ENCODE measurements at places on chromosomes 4 and X.

DNA sequence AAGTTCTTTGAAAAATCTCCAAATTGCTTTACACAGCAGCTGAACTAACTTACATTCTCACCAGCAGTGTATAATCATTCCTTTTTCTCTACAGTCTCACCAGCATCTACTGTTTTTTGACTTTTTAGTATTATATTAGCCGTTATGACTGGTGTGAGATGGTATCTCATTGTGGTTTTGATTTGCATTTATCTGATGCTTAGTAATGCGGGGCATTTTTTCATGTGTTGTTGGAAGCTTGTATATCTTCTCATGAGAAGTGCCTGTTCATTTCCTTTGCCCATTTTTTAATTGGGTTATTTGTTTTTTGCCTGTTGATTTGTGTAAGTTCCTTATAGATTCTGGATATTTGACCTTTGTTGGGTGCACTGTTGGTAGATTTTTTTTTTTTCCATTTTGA, 931.7 kb downstream of the CENPC start:
- DNase-seq, result no peak

DNA sequence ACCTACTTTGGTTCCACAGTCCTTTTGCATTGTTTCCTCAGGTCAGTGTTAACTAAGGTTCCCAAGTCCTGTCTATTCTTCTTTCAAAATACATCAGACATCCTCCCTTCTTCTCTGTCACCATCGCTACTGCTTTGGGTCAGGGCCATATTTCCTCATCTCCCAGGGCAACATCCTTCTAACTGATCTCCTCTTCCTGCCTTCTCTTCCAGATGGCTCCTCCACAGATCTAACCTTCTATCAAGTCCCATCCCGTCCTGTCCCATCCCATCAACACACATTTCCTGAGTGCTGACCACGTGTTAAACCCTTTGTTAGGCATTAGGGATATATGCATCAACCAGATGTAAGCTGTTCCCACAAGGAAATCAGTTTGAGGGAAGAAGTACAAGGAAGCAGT, 25.9 kb downstream of the PLAC1 start:
- DNase-seq, result no peak

DNA sequence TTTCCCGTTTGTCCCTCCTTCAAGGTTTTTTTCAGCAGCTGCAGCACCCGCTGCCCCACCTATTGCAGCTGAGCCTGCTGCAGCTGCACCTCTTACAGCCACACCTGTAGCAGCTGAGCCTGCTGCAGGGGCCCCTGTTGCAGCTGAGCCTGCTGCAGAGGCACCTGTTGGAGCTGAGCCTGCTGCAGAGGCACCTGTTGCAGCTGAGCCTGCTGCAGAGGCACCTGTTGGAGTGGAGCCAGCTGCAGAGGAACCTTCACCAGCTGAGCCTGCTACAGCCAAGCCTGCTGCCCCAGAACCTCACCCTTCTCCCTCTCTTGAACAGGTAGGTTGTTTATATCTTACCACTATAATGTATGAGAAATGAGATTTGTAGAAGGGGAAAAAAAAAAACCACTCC, 4.5 kb downstream of the PRR27 start:
- no peak for DNase-seq

DNA sequence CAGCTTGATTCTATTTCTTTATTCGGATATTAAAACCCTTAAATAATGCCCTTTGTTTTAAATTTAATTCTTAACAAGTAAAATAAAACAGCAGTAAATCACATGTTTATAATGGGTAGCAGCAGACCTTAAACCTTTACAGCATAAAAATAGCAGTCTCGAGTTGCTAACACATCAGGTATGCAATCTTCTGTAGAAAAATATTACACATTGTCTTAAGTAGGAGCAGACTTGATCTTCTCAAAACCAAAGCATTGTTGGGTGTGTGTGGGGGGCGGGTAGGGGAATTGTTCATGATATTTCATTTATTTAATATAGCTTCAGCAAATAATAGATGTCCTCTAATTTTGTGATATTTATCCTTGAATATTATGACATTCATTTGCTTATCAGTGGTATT, 331.4 kb downstream of the PCDH7 start:
- no peak for DNase-seq

DNA sequence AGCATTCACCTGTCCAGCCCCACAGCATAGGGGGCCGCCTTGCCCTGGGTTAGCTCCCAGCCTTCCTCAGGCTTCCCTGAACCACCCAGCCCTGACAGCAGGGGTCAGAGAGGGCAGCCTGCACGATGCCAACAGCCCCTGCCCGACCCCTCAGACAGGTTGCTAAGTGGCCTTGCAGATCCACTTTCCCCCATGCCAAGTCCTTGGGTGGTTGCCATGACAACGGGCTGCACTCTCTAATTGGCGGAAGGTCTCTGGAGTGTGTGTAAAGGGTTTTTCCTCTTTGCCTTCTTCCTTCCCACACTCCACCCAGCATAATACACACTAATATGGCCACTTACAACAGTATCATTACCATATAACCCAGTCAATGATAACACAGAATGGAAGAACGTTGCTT, 99.6 kb upstream of the AFAP1 start:
- no peak for DNase-seq

- no peak for DNase-seq
These were observed 231.7 kb upstream of the PGRMC2 start for GRCh38 chr4:128519163-128519830.

GRCh38 chrX:47143894-47144625, 442 bp downstream of the NDUFB11 start:
- peak; percentile 6 for DNase-seq

DNA sequence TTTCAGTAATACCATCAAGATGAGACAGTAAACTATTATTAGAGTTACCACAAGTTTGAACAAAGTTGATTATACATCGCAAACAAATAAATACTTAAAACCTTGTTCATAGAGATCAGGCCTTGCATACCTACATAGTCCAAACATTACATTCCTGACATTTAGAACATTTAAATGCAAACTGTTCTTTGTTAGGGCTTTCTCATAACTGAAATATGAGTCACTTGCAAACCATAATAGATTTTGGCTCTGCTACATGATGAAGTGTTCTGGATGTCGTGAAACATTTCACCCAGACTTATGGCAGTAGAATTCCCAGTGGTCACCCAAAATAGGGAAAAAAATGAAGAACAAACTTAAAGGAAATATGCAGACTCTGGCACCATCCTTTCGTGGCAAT, 75.0 kb downstream of the FAT4 start:
- no peak for DNase-seq

DNA sequence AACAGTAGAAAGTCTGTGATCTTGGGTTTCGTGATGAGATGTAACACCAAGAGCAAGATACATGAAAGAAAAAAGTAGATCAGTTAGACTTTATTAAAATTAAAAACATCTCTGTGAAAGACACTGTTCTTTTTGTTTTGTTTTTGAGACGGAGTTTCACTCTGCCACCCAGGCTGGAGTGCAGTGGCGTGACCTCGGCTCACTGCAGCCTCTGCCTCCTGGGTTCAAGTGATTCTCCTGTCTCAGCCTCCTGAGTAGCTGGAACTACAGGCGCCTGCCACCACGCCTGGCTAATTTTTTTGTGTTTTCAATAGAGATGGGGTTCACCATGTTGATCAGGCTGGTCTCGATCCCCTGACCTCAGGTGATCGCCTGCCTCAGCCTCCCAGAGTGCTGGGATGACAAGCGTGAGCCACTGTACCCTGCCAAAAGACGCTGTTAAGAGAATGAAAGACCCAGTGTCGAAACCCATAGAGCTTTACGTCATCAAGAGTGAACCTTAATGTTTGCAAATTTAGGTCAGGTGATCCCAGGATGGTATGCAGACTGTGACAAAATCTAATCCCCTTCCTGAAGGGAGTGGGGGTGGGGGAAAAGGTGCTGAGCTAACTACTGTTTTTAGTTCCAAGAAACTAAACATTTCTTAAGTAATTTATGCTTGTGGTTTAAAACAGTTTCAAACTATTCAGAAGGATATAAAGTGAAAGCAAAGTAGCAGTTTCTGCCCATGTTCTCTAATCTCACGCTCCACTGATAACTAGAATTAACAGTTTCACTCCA, 8.0 kb downstream of the OFD1 start:
- no peak for DNase-seq

DNA sequence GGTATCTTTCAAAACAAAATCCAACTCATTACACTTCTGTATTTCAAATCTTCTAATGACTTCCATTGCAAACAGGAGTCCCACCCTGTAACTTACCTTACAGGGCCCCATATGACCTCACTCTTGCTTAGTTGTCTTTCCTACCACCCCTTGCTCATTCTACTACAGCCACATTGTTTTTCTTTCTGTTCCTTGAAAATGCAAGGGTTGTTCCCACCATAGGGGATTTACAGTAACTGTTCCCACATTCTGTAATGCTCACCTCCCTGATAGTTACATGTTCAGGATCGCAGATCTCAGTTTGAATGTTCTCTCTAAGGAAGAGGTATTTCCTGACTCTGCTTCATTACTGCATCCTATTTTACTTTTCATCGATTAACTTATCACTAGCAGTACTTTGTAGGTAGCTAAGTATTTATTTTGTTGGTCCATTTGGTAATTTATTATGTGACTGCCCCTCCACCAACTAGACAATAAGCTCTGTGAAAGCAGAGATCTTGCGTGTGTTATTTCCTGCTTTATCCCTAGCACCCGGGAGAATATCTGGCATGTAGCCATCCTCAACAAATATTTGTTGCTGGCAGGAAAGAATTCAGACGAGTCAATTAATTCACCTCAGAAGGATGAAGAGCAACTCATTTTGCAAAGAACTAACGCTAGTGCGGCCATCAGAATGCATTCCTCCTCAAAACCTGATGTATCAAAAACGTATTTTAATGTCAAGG, 21.4 kb downstream of the MAOB start:
- peak; percentile 24 for DNase-seq

DNA sequence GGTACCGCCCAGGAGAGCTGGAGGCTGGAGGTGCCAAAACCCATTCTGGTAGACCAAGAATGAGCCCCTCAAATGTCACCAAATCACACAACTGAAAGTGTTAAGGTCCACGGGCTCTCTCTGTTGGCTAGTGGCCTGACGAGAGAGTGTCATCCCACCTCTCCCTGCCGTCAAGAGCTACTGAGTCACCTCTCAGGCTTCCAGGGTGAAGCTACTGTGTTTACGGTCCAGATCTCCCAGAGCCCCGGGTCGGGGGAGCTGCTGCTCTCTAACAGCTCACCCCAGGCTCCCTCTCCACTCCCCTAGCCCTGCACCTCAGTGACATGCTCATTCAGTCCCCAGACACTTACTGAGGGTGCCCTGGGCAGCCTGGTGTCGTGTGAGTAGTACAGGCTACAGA, 59.2 kb downstream of the ADGRG2 start:
- no peak for DNase-seq

DNA sequence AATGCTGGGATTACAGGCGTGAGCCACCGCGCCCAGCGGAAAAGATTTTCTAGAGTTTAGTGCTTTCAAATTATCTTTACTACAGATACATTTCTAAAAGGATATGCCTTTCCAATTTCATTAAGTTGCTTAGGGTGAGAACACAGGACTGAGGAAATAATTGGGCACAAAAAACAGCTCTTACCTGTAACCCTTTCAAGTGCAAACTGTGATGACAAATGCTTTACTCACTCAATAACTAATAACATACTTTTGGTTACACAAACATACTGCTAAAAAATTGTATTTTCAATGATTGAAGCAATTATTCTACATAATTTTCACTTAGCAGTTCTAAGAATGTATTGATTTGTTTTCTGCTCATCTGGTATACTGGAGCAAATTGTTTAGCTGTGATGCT, 40.2 kb downstream of the PALLD start:
- DNase-seq, result no peak

DNA sequence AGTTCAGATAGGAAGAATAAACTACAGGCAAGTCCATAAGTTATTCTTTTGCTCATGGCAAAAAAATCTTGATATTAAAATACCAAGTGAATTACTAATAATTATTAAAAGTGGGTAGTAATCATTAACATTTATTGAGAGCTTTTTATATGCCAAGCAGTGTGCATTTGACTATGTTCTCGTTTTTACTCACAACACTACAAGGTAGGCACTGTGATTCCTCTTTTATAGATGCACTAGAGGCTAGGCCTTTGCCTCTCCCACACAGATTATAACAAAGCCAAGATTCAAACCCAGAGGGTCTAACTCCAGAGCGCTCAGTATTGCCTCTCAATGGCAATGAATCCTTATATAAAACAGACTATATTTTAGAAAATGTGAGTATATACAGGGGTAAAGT, 254.2 kb downstream of the NAF1 start:
- DNase-seq, result no peak

- DNase-seq, result no peak
These were observed 257.4 kb downstream of the CFAP299 start for GRCh38 chr4:80592950-80593349.

GRCh38 chr4:73453701-73454005, 17.6 kb downstream of the AFP start:
- DNase-seq, result no peak

- DNase-seq, result peak; percentile 78
These were observed at the start of gene SLIT2 for GRCh38 chr4:20251796-20252655. SLIT2 (plus strand) TSS chr4:20251905; CDS start chr4:20253816, 1,911 bp downstream.

DNA sequence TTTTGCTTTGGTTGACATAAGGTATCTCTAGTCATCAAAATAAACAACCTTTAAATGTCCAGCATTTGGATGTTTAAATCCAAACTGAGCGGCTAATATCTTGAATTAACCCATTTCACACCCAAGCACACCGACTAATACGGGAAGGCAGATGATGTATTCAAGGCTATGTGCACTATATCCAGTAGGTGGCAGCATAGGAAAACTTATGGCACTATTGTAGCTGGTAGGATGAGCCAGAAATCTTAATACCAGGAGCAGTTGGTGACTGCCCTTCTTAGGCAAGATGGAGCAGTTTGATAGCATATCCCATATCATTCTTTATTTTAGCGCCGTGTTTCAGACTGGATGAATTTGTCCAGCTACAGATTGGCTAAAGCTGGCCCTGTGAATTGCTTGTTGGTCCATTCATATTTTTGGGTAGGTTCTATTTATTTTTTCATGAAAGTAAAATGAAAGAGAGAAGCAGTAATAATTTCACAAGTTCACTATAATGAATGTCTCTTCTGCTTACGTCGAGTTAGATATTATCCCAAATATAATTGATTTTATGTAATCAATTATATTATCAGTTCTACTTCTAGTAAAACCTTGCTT, 24.4 kb downstream of the UCHL1 start:
- DNase-seq, result peak; percentile 72

DNA sequence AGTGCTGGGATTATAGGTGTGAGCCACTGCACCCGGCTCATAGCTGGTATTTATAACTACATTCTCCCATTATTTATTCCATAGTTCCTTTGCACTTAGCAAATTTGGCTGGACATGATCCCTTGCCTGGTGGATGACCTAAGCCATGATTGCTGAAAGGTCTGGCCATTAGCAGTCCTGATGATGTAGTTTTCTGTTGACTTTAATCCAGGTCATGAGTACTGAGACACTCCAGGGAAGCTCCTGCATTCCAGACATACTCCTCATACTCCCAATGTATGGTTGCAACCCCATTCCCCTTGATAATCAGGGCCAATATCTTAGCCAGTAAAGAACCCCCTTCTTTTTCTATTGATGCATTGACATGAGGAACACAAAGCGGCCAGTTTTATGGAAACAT, 24.4 kb upstream of the MGST2 start:
- no peak for DNase-seq

GRCh38 chr4:104758574-104758973, 263.9 kb upstream of the CXXC4 start:
- no peak for DNase-seq

All from prostate gland (tissue), 2 donors.